ENCODE measurements at places on chromosomes 5 and 9.

DNA sequence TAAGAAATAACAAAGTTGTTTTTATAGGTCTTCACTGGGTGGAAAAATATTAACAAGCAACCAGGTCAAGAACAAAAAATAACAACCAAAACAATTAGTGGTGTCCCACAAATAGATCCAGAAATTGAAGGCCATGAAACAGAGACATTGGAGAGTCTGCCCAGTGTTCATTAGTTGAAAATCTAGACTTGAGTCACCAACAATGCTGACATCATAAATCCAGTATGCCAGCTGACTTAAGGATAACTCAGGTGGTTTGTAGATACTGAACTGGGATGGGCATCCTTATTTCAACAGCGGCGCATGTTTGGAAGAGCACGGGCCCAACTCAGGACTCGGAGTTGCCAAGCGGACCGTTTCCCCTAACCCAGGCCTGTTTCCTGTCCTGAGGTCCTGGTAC is 80.7 kb upstream of the TNFAIP8 start:
- no peak for DNase-seq

- DNase-seq = peak; percentile 61
Measured at GRCh38 chr9:111483439-111483857, 735 bp downstream of the ECPAS start.

DNA sequence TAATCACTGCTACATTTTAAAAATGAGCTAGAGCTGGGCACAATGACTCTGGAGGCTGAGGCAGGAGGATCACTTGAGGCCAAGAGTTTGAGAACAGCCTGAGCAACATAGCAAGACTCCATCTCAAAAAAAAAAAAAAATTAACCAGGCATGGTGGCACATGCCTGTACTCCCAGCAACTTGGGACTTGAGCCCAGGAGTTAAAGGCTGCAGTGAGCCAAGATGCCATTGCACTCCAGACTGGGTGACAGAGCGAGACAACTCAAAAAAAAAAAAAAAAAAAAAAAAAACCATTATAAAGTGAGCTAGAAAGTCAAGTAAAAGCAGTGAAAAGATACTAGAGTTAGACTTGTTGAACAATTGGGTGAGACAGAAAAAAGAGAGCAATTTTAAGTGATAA is 28.2 kb downstream of the FEM1C start:
- no peak for DNase-seq

- DNase-seq = no peak
Measured at GRCh38 chr9:128729766-128730517, 6.0 kb upstream of the ZDHHC12 start.

- no peak for DNase-seq
Measured at GRCh38 chr5:137649228-137649935, 86.5 kb downstream of the KLHL3 start.

- no peak for DNase-seq
Measured at GRCh38 chr5:31469466-31469865, 62.4 kb downstream of the DROSHA start.

DNA sequence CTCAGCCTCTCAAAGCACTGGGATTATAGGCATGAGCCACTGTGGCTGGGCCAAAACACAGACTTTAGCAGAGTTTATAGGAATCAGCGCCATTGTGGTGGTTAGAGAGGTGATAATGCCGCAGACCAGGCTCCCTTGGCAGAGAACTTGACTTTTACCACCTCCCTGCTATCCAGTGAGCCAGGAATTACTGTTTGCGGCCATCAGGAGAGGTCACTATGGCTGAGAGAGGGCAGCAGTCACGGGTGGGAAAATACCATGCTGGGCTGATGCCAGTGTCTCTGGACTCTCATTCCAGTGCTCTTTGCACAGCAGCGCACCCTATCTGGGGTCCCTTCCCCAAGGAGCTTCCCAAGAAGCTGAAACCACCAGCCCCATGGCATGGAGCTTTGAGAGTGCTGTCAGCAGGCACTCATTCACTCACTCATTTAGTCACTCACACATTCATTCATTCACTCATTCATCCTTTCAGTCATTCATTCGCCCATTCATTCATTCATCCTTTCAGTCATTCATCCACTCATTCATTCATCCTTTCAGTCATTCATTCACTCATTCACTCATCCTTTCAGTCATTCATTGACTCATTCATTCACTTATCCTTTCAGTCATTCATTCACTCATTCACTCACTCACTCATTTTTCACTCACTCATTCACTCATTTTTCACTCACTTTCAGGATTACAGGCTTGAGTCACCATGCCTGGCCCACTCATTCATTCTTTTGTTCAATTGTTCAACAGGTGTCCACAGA is 27.3 kb upstream of the RNU6ATAC start:
- DNase-seq = no peak

DNA sequence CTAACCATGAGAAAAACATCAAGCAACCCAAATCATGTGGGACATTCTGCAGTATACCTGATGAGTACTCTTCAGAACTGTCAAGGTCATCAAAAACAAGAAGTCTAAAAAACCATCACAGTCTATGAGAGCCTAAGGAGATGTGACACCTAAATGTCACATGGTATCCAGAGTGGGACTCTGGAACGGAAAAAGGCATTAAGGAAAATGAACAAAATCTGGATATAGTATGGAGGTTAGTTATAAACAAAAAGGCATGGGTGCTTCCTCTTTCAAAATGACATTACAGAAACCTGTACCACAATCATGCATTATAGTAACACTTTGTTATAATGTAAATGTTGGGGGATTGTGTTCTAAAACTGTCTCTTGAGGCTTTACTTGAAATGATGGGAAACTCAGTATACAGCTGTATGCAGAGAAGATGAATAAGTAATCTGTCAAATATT is 47.4 kb downstream of the PRKACG start:
- no peak for DNase-seq

DNA sequence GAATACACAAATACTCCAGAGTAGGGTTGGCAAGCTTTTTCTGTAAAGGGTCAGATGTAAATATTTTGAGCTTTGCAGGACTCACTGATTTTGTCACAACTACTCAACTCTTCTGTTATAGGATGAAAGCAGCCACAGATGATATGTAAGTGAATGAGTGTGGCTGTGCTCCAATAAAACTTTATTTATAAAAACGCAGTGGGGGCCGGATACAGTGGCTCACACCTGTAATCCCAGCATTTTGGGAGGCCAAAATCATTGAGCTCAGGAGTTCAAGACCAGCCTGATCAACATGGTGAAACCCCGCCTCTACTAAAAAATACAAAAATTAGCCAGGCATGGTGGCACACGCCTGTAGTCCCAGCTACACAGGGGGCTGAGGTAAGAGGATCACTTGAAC is 69.1 kb downstream of the FBXW11 start:
- DNase-seq = no peak

- DNase-seq = no peak
Measured at GRCh38 chr5:140327589-140327988, 18.8 kb downstream of the HBEGF start.

- DNase-seq = no peak
Measured at GRCh38 chr9:95459851-95460517, 56.8 kb downstream of the PTCH1 start.
